Astrocyte of the spinal cord (primary cell): ENCODE measurements at places on chromosomes 5 and 9.

GRCh38 chr5:51731421-51732029 lies 348.3 kb downstream of the ISL1 start:
- no peak for DNase-seq

DNA sequence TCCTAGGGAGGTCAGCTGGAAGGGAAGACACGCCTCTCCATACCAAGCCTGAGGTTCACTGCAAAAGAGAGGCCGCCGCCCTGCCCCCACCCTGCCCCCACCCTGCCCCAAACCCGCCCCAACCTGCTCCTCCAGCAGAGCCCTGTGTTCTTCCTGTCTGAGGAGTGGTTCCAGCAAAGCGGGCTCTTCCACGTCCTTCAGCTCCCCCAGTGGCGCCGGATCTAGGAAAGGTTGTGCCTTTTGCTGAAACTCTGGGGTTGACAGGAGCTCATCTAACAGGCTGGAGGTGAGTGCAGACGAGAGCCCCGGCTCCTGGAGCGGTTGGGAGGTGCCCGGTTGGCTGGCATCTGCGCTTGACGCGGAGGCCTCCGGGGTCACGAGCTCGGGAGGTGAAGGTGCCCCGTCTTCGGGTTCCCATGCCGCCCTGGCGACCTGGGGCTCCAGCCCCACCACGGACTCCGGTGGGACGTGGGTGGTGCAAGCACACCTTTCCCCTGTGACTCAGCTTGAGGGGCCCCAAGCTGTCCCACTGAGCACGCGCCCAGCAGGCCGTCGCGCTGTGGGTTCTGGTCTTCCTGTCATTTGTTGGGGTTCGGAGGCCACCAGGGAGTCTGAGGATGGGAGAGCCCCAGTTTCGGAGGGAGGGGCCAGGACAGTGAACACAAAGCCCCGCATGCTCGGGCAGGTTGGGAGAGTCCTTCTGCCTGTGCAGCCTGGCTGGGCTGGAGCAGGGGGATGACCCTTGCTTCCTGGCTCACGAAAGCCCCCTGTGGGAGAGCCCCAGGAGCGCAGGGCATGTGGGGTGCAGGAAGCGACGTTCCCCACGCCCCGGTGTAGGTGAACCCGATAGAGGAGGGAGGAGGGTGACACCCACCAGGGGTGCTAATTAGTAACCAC lies 1467.1 kb downstream of the FOXD4L5 start:
- DNase-seq: no peak

DNA sequence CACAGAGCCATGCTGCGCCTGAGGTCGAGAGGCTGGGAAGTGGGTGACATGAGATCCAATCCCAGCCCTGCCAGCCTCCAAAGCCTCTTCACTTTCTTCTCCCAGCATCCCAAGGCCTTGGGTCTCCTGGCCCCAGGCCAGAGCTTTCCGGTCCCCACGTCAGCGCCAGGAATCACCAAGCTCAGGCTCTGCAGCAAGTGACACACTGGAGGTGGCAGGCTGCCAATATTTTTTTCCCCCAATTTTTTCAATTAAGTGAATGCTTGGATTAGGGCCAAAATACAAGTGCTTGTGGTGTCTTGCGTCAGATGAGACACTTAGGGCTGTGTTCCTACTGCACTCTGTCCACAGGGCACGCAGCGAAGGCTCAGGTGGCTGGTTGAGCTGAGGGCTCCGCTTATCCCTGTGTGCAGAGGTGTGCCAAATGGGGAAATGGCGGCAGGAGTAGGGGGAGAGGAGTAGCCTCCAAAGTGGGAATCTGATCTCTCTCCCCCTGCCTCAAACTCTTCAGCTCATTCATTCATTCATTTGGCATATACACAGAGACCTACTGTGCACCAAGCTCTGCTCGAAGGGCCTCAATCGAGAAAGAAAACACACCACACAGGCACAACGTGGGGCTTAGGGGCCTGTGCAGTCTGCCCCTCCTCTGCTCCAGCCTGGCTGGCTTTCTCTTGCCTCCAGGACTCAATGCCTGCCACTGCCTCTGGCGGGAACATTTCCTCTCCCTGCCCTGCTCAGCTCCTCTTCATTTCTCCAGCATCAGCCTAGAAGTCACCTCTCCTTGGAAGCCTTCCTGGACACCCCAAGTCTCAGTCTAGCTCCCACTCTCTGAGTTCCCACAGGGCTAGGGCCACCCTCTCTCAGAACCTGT lies 16.6 kb downstream of the SH3PXD2B start:
- DNase-seq: peak; percentile 90

GRCh38 chr5:94776167-94776566 lies 157.7 kb downstream of the SLF1 start:
- DNase-seq: peak; percentile 41

GRCh38 chr5:661891-662750 lies 31.0 kb downstream of the TPPP start:
- DNase-seq: no peak

GRCh38 chr5:101390151-101390908 lies 487.2 kb upstream of the ST8SIA4 start:
- DNase-seq: peak; percentile 67

- no peak for DNase-seq
Measured at GRCh38 chr9:120324996-120325642, 254.8 kb downstream of the CDK5RAP2 start.

GRCh38 chr9:16501141-16501540 lies 369.3 kb downstream of the BNC2 start:
- peak; percentile 65 for DNase-seq

DNA sequence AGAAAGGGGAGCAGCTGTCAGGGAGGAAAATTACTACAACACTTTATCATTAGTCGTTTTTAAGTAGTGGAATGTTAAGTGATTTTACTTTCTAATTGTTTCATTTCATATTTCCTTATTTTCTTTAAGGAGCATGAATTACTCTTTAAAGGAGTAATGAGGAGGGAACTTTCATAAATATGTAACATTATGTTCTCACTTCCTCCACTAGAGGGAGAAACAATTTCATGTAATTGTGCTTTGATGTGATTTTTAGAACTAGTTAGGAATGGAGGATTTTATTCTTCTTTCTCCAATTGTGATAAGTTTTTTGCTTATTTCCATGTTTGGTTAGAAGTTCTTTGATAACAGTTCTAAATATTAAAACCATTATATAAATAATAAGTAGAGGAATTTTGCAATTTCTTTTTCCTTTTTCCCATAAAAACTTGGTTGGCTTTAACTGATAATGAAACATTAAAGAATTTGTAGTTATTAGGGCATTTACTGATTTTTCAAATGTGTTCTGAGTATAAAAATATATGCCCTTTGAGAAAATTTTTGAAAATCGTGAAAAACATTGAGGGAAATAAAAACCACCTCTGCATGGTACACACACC lies 25.6 kb downstream of the CEP78 start:
- DNase-seq: peak; percentile 46
